ENCODE measurements at places on chromosomes 13 and 19. TPM values are rescaled to one million over a fixed set of nuclear protein-coding genes. Genes with fewer than 3 reads are reported as not detected.

DNA sequence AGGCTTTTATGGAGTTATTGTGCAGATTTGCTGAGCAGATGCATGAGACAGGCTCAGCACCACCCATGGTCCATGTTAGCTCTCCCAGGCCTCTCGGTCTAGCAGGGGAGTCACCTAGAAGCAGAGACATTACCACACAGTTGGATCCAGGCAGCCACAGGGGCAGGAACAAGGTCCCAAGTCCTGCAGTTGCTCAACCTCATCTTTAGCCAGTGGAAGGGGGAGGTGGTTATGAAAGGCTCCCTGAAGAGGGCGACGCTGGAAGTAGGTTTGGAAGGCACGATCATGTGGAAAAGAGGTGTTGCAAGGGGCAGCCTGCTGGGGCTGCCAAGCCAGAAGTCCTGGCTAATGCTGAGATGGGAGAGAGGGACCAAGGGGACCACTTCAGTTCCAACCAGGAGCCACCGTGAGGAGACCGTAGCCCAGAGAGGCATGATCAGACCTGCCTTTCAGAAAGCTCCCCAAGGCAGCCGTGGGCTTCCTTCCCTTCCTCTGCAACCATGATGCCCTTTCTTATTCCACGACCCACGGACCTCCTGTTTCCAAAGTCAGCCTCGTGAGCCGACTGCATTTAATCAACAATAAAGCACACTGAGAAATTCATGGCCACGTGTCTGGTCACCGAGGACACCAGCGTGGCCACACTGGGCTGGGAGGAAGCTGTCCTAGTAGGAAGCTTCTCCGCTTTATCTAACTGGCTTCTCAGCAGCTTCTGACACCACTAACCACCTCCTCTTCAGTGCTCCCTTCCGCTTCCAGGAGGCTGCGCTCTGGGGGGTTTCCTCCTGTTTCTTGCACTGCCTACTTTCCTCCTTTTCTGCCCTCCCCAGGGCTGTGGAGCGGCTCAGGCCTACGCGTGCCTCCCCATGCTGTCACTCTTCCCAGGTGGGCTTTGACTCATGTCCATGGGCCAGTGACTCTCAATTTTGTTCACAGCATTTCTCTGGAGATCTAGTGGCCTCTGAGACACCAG is 2.6 kb downstream of the AP1M1 start:
- DNase-seq, result no peak

- no peak for DNase-seq
Observed at GRCh38 chr13:113219256-113219940, 10.0 kb downstream of the CUL4A start.

The SPTBN4 gene
- 23.2 TPM for total RNA-seq

The ZNF726 gene
- total RNA-seq, result 9.8 TPM

DNA sequence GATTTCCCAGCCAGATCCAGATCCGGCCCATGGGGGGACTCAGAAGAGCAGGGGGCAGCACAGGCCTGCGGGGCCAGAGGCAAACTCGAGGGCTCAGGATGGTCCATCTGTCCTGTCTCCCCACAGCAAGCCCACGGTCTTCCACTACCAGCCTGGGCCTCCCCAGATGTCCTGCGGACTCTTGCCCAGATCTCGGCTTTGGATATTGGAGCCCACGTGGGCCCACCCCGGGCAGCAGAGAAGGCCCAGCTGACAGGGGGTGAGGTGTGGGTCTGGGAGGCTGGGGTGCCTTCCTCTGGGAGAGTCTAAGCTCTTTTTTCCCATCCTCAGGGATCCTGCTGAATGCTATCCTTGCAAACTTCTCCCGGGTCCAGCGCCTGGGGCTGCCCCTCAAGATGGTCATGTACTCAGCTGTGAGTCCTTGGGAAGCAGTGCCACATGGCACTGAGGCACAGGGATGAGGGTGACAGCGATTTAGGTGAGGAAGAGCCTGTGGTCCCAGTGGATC is 3.4 kb downstream of the ACP4 start:
- no peak for DNase-seq

The SCAF1 gene
- 9.4 TPM for total RNA-seq

DNA sequence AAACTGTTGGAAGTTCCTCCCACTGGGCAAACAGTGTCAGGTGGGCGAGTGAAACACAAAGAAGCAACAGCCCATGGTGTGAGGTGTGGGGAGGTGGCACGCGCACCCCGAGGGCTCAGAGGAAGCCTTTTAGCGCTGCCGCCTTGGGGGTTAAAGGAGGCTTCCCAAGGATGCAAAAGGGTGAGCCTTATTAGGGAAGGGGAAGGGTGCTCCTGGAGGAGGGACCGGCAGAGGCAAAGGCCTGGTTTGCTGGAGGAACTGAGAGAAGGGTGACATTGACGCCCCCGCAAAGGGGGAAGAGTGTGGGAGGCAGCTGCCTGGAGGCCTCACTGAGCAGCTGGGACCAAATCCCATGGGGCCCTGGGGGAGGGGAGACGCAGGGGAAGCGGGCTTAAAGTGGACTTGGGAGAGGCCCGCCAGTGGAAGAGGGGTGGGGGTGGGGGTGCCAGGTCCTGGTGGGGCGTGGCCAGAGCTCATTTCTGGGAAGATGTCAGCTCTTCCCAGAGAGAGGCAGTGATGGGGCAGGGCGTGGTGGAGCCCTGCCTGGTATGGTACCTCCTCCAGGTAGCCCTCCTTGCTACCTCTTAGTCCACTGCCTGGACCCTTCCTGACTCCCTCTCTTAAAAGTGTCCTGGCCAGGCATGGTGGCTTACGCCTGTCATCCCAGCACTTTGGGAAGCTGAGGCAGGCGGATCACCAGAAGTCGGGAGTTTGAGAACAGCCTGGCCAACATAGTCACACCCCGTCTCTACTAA is 12.0 kb upstream of the FCHO1 start:
- DNase-seq, result no peak

The LRRC63 gene
- 2.0 TPM for total RNA-seq

- DNase-seq, result no peak
Observed at GRCh38 chr13:52105841-52106240, 23.0 kb downstream of the NEK5 start.

The SIAH3 gene
- 8.2 TPM for total RNA-seq

The CGB8 gene
- total RNA-seq, result not detected

The PINLYP gene
- total RNA-seq, result 6.9 TPM

- peak; percentile 57 for DNase-seq
Observed at GRCh38 chr19:48509467-48510194, 2.0 kb downstream of the LMTK3 start.

The GPX4 gene
- total RNA-seq, result 150 TPM

- no peak for DNase-seq
Observed at GRCh38 chr19:33471111-33471996, 50.2 kb downstream of the PEPD start.

DNA sequence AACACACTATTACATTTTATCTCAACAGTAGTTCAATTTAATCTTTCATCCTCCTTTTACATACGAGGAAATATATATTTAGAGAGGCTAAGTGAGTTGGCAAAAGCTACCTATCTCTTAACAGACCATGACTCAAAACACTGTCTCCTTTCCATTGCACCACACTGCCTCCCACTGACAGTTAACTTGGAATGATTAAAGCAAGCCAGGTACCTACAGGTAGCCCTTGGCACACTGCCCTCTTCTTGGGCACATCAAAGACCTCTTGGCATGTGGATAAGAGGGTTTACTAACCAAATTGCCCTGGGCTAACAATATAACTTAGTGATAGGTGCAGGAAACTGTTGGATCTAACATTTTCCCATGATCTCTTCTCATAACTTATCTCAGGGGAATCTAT is 1.8 kb downstream of the ABHD13 start:
- no peak for DNase-seq

DNA sequence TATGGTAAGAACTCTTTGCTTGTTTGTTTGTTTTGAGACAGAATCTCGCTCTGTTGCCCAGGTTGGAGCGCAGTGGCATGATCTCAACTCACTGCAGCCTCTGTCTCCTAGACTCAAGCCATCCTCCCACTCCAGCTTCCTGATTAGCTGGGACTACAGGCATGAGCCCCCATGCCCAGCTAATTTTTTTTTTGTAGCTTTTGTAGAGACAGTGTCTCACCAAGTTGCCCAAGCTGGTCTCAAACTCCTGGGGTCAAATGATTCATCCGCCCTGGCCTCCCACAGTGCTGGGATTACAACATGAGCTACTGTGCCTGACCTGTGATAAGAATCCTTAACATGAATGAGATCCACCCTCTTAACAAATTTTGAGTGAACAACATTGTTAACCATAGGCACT is 183.9 kb upstream of the TSHZ3 start:
- no peak for DNase-seq

DNA sequence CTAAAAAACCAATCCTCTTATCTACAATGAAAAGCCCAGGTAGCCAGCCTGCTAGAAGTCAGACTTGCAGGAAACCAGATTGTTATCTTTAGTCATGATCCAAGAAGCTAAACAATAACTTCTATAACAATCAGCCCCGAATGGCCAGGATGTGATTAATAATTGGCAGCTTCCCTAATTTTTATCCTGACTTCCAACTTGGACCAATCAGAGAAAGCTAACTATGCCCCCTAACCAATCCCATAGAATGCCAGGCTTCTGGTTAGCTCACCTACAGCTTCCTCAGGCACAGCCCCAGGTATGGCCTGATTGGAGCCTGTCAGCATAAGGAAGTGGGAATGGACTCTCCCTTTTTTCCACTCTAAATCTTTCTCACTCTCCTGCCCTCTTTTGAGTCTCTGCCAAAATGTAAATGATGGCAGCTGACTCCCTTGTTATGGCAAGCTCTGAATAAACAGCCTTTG is 394.9 kb downstream of the DLEU7 start:
- DNase-seq, result no peak

DNA sequence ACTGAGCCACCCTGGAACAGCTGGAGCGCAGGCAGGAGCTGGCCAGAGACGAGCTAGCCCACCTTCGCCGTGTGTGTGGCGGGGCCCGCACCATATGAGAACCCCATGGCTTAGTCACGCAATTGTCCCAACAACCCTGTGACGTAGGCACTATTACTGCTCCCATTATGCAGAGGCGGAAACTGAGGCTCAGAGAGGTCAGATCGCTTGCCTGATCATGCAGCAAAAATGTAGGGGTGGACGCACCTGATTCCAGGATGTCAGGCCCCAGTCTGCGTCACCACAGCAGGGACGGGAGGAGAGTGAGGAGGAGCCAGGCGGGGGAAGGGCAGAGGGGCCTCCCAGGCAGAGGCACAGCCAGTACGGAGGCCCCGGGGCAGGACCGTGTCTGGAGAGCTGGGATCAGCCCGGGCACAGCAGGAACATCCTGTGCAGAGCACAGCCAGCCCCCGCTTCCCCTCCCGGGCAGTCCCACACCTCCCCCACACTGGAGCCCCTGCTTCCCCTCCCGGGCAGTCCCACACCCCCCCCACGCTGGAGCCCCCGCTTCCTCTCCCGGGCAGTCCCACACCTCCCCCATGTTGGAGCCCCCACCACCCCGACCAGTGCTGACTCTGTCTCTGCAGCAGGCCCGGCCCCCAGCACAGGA is 16.7 kb downstream of the PIP5K1C start:
- DNase-seq, result peak; percentile 71

DNA sequence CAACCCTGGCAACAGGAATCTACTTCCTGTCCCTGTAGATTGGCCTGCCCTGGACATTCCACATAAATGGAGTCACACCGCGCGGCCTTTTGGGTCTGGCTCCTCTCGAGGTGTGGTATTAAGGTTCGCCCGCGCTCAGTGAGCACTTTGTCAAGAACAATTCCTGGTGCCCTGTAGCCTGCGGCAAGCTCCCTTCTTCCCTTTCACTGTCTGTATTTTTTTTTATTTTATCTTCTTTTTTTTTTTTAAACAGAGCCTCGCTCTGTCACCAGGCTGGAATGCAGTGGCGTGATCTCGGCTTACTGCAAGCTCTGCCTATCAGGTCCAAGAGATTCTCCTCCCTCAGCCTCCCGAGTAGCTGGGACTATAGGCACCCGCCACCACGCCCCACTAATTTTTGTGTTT is 28.3 kb downstream of the PEX11G start:
- DNase-seq, result no peak

The TUBGCP3 gene
- 24.1 TPM for total RNA-seq

GRCh38 chr19:39469567-39469966 is 11.1 kb upstream of the TIMM50 start:
- no peak for DNase-seq

The CBLC gene
- not detected for total RNA-seq

GRCh38 chr19:29501816-29502580 is 23.8 kb upstream of the VSTM2B start:
- no peak for DNase-seq

DNA sequence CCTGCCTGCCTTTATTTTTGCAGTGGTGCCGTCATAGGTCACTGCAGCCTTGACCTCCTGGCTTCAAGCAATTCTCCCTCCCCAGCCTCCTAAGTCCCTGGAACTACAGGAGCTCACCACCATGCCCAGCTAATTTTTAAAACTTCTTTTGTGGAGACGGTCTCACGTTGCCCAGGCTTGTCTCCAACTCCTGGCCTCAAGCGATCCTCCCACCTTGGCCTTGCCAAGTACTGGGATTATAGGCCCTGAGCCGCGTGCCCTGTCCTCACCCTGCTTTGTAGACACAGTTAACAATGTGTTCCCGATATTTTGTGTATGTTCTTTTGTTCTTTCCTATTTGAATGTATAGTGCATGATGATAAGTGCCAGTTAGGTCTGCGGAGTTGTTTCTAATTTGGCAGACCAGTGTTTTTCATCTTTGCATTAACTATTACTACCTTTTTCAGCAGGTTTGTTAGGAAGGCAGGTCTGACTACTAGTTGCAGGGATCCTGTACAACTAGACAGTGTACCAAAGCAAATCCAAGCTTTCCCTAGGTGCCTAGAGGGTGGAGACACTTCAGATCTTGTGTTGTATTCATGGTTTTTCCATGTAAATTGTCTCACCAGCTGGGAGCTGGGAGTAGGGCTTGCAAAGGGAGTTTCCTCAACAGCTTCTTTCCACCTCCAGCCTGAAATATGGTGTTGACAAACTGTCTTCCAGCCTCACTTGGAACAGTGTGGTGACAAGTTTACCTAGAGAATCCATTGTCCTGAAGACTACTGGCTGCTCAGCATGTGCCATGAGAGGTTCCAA is 9.5 kb upstream of the WTIP start:
- DNase-seq, result no peak
